NCI-H524 treated with DMSO at 0.1 percent for 48 hours (cell line): ENCODE measurements at places on chromosomes 12 and 14.

DNA sequence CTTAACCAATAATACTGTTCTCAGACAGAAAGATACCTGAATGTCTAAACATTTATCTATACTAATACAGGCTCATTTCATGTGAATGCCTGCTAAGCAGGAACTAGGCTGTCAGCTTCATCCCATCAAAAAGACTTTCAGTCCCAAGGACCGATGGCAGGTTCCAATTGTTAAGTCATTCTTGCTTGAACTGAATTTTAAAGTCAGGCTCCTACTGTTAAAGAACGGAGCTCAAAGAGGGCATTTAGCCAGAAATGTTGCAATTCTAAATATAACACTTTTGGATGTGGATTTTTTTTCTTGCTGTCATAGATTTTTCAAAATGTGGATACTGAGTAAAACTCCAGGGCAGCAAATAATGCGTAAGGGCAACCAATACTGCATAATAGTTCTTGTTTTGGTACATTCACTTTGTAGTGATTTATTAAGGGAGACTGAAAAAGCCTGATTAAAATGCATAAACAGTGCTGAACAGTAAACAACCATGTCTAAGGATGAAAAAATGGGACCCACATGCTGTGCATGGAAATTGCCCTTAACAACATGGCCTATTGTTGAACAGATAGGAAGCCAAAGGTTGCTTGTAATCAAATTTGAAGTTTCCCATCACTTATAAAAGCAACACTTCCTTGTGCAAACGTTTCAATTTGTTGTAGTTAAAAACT is 38.6 kb upstream of the DBX2 start:
- no peak for DNase-seq

DNA sequence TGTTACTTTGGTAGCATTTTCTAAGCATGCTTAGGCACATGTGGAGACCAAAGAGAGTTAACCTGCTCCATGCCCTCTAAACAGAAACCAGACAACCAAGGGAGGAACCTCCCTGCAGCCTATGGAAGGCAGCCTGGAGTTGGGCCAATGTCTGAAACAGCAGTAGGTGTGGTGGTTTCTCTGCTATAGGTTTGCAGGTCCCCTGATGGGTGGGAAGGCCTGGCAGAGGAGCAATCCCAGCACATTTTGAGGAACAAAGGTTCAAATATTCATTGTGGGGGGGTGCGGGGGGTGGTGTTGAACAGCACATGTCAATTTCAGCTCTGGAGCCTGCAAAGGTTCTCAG is 65.4 kb downstream of the DACT1 start:
- no peak for DNase-seq

DNA sequence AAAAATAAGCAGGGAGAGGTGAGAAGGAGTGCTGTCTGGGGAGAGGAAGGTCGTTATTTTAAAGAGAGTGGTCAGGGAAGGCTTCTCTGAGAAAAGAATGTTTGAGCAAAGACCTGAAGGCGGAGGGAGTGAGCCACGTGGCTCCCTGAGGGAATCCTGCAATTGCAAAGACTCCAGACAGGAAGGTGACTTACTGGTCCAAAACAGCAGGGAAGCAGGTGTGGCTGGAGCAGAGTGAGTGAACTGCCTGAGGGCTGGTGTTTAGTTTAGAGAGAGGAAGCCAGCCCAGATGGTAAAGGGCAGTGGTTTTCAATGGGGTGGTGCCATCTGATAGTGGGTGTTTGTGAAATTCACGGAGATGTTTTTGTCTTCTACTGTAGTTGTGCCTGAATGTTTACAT is 58.8 kb upstream of the LTA4H start:
- DNase-seq, result no peak

- DNase-seq, result no peak
These were observed 62.2 kb upstream of the PCED1B start for GRCh38 chr12:47017041-47017713.

DNA sequence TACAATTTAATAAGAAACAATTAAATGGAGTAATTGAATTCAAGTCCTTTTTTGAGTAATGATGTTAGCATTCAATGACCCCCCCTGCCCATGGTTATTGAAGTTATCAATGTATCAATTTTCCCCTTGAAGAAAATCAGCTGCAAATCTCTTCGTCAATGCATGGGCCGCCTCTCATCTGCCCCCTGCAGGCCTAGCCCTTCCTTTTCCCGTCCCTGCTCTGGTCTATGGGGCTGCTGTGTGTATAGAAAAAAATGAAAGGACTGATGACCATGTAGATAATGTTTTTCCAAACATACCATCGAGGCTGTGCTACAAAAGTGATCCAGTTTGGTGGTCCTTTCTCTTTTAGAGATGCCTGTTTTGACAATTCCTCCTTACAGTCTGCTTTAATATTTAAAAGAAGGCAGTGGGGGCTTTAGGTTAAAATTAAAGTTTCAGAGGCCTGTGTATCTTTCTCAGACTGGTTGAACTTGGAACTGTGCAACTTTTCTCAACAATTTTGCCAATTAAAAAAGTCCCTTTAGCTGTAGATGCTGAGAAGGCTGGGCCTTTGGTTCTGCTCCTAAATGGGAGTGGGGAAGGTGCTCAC is 98.4 kb downstream of the APAF1 start:
- no peak for DNase-seq

GRCh38 chr12:79388011-79388410 is 302.8 kb downstream of the PAWR start:
- no peak for DNase-seq

DNA sequence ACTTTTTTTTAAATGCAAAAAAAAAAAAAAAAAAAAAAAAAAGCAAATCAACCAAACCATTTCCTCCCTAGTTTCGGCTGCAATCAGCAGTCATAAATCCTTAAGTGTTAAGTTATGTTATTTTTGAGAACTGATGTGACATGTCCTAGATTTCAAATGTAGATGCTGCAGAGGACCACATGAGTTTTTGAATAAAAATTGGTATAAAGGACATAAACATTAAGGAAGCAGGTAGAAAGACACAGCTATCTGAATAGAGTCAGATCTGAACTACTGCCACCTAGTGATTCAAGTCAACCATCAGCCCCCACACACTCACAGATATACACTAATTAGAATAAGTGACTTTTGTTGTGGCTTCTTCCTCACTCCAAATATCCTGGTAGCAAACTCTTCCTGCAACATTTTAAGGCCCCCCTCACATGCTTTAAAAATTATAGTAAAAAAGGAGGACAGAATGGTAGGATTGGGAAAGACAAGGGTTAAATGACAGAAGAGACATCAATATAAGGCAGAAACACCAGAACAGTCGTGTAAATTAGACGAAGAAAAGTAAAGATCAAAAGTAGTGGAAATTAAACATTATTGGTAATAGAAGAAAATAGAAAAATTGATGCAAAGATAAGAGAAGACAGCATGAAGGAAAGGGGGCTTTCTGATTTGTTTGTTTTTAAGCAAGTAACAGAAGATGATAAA is 394.5 kb upstream of the ATP2B1 start:
- DNase-seq, result no peak

DNA sequence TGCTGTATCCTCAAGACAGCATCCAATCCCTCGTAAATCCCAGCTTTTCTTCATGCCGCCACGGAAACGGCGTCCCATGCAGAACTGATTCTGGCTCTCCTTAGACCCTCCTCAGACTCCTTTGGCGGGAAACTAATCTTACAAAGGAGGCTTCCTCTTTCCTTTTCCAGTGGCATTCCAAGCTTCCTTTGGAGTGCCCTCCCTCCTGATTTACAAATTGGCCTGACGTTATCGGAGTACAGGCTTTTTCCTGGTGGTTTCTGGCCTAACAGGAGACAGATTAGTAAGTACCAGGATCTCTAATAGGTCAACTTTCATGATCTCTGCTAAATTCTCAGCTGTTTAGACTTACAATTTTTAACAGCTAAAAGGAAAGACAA is 1.3 kb upstream of the ZDHHC17 start:
- no peak for DNase-seq

- no peak for DNase-seq
These were observed 1.2 kb upstream of the BMAL2 start for GRCh38 chr12:27331291-27331926.

GRCh38 chr14:24849471-24849870 is 200.5 kb downstream of the STXBP6 start:
- DNase-seq, result no peak

GRCh38 chr12:63958876-63959580 is 114.5 kb downstream of the SRGAP1 start:
- DNase-seq, result no peak

DNA sequence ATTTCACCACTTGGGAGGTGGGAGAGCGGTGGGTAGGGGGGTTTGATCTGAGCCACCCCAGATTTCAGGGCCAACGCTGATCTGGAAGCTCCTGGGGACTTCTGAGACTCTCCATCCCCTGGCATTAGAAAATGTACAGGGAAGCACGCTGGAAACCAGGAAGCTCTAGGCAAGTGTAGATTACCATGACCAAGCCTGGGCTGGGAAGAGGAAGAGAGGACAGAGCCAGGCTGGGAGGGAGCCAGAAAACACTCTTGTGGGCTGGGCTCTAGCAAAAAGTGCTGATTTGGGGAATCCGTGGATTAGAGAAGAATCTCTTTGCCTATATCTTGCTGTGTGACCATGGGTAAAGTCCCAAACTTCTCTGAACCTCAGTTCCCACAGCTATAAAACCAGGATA is 236.7 kb downstream of the BCL11B start:
- DNase-seq, result no peak

- no peak for DNase-seq
These were observed 79.3 kb downstream of the DNAI7 start for GRCh38 chr12:25115677-25116076.

DNA sequence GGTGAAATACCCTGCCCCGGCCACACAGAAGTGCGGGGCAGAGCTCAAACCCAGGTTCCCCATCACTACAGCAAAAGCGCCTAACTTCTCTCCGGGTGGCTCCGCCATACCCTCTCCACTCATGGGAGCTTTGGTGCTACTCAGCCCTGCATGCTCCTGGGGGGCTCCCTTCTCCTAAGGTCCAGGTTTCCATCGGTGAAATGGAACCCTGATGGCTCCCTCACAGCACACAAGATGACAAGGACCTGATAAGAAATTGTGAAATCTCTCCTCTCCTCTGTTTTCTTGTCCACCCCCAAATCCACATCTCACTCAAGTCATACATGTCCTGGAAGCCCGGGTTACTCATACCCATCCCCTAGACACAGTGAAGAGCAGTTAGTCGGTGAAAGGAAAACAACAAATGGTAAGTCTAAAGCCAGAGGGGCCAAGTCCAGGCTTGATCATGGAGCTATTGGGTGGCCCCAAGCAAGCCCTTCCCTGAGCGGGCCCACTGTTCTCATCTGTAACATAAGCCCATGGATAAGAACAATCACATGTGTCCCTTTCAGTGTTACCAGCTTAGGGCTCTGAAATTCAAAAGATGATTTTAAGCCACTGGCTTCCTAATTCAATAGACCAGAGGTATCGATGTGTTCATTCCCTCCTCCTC is 317.5 kb downstream of the BCL11B start:
- no peak for DNase-seq
